Large intestine (tissue), 12 donors: ENCODE measurements at places on chromosomes 5 and 9.

DNA sequence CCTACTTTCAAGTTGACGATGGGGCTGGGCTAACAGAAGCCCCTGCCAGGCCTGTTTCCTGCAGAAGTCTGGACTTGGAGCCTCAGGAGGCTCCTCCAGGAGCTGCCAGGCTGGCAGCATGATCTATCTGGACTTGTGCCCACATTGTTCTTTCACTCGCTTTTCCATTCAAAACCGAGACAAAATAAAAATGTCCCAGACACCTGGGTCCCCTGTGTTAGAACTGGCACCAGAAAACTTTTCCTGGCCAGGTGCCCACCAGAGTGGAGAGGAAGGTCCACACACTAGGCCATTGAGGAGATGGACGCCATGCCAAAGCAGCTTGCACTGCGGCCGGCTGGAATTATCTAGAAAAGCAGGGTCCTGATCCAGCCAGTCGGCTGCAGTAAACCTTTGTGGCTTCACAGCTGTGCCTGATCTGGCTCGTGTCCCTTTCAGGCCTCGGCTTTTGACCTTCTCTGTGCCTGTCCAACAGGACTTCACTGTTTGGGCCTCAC lies 78.2 kb downstream of the GCNT1 start:
- no peak for DNase-seq

- no peak for DNase-seq
These were observed 92.9 kb downstream of the RXRA start for GRCh38 chr9:134419000-134419683.

GRCh38 chr5:55608595-55609349 lies 74.0 kb upstream of the PLPP1 start:
- no peak for DNase-seq

- DNase-seq = no peak
These were observed 245.8 kb upstream of the GAS1 start for GRCh38 chr9:87193151-87193550.
